Heart right ventricle (tissue), 16 donors: ENCODE measurements at places on chromosomes 7 and 10.
A peak's percentile ranks its signal among the peaks of the same experiment; 100 is the strongest.

- H3K4me3 ChIP-seq: no peak overlapping the region
- no peaks in the 10 kb centered on the region for H3K36me3 ChIP-seq
- no peak overlapping the region for H3K27ac ChIP-seq
- DNase-seq: no peak
- H3K4me1 ChIP-seq: no peaks in the 10 kb centered on the region
These were observed 733.9 kb upstream of the SORCS1 start for GRCh38 chr10:107898392-107898791.

DNA sequence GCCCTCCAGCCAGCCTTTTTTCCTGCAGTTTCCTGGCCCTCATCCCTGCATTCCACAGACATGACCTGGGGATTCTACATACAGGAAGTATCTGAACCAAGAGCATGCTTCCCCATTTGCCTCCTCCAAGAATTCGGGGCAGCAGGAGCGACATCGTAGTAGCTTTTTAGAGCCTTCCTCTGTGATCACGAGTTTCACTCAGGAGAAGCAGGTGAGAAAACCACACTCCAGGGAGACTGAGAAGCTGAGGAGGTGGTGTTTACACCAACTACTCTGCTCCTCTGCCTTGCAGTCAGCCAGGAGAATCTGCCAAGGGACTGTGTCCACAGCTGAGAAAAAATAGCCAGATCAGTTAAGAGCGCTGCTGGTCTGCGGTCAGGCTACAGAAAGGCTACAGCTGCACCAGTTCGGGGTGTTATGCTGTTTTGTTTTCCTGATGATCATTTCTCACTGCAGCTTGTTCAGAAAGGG is 54.1 kb downstream of the HSPA12A start:
- H3K27me3 ChIP-seq: no peaks in the 10 kb centered on the region
- H3K4me3 ChIP-seq: no peak overlapping the region
- peaks cover 58% of the 10 kb centered on the region for H3K4me1 ChIP-seq
- peak overlapping the region; percentile 2 for H3K27ac ChIP-seq

GRCh38 chr10:118370499-118370898 is 28.4 kb upstream of the FAM204A start:
- no peaks in the 10 kb centered on the region for H3K27me3 ChIP-seq
- no peaks in the 10 kb centered on the region for H3K36me3 ChIP-seq
- DNase-seq: no peak
- no peaks in the 10 kb centered on the region for H3K4me1 ChIP-seq

DNA sequence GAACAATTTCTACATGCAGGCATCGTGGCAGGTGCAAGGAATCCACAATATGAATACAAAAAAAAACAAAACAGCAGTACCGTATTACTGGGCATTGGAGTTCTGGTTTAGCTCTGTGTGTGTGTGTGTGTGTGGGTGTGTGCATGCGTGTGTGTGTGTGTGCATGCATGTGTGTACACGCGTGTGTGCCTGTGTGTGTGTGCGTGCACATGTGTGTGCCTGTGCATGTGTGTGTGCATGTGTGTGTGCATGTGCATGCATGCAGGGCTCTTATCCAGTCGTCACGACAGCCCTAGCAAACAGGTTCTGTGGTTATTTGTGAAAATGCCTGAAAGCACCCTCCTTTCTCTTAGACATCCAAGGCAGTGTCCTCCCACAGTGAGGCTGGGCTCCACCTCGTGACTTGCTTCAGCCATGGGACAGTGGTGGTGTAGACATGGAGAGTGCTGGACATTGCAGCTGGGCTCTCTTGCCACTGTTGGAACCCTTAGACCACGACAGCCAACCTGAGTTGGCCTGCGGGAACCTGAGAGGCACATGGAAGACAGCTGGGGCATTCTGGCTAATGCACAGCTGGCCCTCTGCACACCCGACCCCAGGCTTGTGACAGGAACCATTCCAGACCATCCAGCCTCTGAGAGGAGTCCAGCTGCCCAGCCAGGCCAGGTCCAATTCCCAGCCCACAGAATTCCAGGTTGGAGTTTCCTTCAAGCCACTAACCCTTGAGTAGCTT is 173.4 kb upstream of the SHH start:
- peaks cover 4% of the 10 kb centered on the region for H3K27me3 ChIP-seq
- no peak overlapping the region for H3K4me3 ChIP-seq
- DNase-seq: no peak
- no peaks in the 10 kb centered on the region for H3K4me1 ChIP-seq
- no peak overlapping the region for H3K27ac ChIP-seq
- H3K36me3 ChIP-seq: no peaks in the 10 kb centered on the region

DNA sequence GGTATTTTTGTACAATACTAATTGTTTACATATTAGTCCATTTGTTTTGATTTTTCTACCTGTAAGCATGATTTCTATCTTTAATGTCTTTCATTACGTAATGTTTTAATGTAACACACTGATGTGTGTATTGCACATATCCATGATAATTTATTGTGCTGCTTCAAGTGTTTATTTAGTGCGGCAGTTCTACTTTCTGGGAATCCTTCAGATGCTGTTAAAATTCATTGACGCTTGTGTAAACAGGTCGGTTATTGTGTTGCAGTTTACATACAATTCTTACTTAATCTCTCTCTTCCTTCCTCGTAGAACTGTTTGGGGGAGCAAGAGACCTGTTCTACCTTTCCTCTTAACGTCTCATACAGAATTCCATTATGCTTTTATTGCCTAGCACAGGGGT is 6.9 kb downstream of the TMEM60 start:
- H3K4me3 ChIP-seq: no peak overlapping the region
- H3K36me3 ChIP-seq: no peaks in the 10 kb centered on the region
- H3K27me3 ChIP-seq: no peaks in the 10 kb centered on the region
- H3K27ac ChIP-seq: no peak overlapping the region
- no peak for DNase-seq

DNA sequence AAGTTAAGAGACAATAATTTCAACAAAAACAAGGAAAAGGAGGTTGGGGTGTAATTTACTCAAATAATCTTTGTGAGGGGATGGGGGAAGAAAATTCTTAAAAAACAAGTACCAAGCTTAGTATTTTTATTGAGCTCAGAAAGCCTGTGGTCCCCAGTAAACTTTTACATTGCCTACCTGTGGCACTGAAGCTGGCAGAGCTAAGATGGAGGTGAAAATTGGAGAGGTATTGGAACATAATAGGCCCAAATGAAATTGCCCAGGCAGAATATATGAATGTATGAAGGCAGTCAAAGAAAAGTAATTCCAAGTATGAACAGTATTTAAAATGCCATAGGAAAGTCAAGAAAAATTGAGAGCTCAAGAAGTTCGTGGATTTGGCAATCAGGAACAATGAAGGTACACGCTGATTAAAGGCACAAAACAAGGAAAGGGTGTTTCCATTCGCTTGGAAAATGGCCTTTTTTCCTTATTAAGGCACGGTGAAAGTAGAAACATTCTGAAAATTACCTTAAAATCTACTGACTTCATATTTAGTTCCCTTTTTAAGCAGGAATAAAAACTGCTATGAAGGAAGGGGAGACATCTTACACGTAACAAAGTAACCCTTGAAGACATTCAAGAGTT is 3.4 kb upstream of the KMT2E start:
- H3K27ac ChIP-seq: peak overlapping the region; percentile 100
- H3K36me3 ChIP-seq: no peaks in the 10 kb centered on the region
- H3K4me3 ChIP-seq: peak overlapping the region; percentile 92
- no peak for DNase-seq
- no peaks in the 10 kb centered on the region for H3K27me3 ChIP-seq

- no peak overlapping the region for H3K4me3 ChIP-seq
- H3K36me3 ChIP-seq: no peaks in the 10 kb centered on the region
- H3K4me1 ChIP-seq: peaks cover 24% of the 10 kb centered on the region
- DNase-seq: no peak
These were observed 45.5 kb upstream of the ZNRF2 start for GRCh38 chr7:30238721-30239441.

DNA sequence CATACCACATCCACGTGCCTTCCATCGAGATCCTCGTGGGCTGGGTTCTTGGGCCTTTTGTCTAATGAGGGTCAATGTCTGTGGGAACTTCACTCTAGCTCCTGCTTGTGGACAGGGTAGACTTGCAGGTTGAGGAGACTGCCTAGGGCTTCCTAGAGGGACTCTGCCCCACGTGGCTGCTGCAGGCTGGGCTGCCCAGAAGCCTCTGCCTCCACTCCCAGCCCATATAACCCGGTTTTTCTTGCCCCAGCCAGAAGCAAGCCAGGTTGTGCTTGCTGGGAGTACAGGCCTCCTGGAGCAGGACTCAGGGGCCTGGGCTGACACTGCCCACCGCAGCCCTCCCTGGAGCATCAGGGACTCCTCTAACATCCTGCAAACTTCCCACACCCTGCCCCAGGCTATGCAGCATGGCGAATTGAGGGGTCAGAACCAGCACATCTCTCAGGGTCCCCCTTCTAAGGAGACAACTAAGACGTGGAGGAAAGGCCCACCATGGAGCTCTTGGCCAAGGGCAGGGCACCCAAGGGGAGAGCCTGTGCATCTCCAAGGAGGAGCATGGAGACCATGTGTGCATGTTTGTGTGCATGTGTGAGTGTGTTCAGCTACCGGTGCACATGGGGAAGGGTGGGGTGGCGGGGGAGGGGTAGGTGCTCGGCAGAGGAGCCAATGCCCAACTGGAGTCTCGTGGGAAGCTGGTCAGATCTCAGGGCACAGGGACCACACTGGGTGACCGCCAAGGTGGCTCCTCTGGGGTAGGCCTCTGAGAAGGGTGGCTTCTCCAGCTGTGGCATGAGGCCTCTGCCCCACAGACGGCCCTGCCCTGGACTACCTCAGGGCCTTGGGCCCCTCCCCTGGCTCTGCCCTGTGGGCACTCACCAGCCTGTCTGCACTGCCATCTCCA is 62.6 kb downstream of the RASGEF1A start:
- no peak overlapping the region for H3K4me3 ChIP-seq
- DNase-seq: no peak
- H3K36me3 ChIP-seq: no peaks in the 10 kb centered on the region
- H3K27me3 ChIP-seq: no peaks in the 10 kb centered on the region
- peaks cover 9% of the 10 kb centered on the region for H3K4me1 ChIP-seq

DNA sequence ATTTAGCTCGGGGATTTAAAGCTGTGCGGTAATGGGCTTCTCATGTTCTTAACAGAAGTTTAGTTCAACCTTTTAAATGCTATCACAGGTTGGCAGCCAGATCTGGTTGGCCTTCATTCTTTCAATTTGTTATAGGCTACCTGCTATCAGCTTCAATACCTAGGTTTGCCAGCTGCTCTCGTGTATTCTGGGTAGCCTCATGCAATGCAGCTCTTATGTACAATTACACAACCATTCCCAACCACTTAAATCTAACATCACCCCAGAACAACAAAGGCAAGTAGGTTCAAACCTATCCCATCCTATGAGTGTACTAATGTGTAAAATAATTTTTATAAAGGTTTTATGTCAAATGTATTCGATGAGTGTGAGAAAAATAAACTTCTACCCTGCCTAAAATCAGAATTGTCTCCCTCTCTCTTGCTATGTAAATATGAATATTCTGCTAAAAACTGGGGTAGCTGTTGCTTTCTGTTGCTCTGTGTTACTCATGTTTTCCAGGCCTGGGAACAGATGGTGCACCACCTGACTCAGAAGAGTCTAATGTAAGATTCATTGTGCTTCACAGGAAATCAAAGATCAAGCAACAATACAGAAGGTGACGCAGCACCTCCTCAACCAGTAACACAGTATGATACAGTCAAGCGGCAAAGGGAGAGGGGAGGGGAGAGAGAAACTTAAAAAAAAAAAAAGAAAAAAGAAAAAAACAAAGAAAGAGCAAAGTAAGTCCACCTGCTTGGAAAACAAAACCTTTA is 188.6 kb downstream of the ETV1 start:
- no peak overlapping the region for H3K4me3 ChIP-seq
- H3K36me3 ChIP-seq: no peaks in the 10 kb centered on the region
- H3K4me1 ChIP-seq: no peaks in the 10 kb centered on the region
- H3K27me3 ChIP-seq: no peaks in the 10 kb centered on the region
- no peak overlapping the region for H3K27ac ChIP-seq

DNA sequence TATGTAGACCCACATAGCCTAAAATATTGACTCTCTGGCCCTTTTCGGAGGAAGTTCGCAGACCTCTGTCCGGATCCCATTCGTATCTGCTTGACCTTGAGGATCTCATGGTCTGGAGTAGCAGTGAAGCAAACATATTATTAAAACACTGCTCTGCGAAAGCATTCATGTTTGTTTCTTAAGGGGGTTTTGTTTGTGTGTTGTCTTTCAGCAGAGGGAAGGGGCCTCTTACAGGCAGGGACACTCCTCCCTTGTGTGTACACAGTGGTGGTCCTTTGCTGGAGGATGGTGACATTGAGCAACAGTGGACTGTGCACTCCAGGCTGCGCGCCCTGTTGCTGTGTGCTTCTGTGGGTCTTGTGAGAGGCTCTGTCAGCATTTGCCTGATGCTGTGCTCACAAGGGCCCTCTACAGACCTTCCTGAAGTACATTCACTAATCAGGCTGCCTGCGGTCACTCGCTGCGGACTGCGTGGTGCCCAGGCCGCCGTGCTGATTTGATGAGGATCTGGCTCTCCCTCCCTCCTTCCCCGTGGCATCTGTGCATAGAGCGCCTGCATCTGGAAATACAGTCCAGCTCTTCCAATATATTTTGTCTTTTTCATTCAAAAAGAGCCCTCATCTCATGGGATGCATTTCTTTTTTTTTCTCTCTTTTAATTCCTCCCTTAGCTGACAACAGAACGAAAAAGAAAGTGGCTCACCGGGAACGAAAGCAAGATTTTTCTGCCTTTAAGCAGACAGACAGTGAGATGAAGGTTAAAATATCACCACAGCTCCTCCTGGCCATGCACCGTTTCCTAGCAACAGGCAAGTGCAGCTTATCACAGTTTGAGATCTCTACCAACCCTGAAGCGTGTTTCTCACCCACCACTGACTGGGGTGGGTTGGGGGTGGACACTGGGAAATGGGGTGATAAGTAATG is 135.8 kb downstream of the CNNM2 start:
- no peaks in the 10 kb centered on the region for H3K27me3 ChIP-seq
- peak; percentile 67 for DNase-seq
- peaks cover 4% of the 10 kb centered on the region for H3K4me1 ChIP-seq
- peak overlapping the region; percentile 43 for H3K27ac ChIP-seq
- H3K4me3 ChIP-seq: peak overlapping the region; percentile 10
- H3K36me3 ChIP-seq: peaks cover 7% of the 10 kb centered on the region

DNA sequence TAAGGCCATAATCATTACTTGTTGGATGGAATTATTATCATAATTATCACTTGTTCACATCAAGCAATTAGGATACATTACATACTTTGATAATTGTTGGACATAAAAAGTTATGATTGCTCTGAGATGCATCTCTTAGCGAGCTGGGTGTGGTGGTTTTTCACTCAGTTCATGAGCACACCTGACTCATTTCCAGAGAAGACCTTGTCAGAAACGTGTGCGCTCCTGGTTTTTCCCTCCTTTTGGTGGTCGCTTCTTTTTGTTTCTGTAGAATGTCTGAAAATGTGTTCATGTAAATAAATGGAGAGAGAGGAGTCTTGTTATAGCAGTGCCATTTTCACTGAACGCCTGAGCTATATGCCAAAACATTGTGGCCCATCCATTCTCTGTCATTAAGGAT is 141.3 kb downstream of the PAXIP1 start:
- no peaks in the 10 kb centered on the region for H3K27me3 ChIP-seq
- no peak overlapping the region for H3K27ac ChIP-seq
- H3K4me1 ChIP-seq: no peaks in the 10 kb centered on the region
- H3K4me3 ChIP-seq: no peak overlapping the region
- H3K36me3 ChIP-seq: no peaks in the 10 kb centered on the region
- DNase-seq: no peak
